ENCODE measurements at places on chromosomes 3 and 15.
A peak's percentile ranks its signal among the peaks of the same experiment; 100 is the strongest.

DNA sequence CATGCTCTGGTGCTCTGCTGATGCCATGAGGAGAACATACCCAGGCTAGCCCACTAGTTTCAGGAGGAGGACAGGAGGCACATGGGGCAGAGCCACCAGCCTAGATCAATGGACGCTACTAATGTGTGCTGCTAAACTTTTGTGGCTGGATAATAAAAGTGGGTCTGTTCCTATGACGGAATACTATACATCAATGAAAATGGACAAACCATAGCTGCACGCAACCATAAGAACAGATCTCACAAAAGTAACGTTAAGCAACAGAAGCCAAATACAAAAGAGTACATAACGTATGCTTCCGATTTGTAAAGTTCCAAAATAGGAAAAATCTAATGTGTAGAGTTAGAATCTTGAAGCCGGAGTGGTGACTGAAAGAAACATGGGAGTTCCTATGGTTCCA is 11.5 kb downstream of the B4GALT4 start:
- no peak for DNase-seq

DNA sequence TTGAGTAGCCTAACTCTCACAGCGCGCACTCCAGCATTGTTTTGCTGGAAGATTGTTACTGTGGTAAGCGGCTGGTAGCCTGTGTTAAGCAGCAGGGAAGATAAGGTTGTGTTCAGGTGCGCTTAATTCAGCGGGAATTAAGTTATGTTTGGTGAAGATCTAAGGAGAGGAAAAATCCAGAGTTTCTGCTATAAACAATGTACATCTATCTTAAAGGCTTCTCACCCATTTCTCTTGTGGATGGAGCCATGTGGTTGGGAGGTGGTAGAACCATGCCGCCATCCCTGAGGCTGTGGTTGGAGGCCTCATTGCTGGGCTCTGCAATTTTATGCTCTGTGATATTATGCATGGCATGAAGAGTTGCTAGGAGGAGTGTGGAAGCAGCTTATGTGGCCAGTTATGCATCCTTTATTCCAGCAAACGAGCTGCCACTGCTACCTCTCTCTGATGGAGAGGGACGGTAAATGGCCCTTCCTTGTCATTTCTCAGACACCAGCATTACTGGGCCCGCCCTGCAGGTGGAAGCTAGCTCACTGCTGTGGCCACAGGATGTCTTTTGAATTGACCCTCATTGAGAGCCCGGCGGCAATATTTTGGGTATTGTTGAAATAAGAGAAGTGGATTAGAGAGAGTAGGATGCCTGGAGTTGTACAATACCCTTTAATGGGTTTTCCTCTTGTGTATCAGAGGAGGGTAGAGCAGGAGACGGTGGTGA is 1.3 kb downstream of the MINAR1 start:
- DNase-seq: peak; percentile 62

DNA sequence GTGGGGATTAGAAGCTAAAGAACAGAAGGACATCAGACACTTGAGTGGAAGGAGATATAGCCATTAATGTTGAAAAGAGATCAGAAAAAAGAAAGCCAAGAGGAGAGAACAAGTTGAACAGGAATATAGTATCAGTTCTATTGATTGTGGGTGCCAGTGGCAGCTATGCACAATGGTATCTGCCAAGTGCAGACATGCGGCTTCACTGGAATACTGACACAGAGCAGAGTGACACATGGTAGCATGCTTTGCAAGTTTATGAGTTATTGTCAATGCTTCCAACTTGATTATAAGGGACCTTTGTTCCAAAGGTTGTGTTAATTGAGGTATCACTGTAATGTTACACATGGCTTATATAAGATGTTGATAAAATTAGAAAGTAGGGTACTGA is 42.0 kb upstream of the TP63 start:
- DNase-seq: no peak

DNA sequence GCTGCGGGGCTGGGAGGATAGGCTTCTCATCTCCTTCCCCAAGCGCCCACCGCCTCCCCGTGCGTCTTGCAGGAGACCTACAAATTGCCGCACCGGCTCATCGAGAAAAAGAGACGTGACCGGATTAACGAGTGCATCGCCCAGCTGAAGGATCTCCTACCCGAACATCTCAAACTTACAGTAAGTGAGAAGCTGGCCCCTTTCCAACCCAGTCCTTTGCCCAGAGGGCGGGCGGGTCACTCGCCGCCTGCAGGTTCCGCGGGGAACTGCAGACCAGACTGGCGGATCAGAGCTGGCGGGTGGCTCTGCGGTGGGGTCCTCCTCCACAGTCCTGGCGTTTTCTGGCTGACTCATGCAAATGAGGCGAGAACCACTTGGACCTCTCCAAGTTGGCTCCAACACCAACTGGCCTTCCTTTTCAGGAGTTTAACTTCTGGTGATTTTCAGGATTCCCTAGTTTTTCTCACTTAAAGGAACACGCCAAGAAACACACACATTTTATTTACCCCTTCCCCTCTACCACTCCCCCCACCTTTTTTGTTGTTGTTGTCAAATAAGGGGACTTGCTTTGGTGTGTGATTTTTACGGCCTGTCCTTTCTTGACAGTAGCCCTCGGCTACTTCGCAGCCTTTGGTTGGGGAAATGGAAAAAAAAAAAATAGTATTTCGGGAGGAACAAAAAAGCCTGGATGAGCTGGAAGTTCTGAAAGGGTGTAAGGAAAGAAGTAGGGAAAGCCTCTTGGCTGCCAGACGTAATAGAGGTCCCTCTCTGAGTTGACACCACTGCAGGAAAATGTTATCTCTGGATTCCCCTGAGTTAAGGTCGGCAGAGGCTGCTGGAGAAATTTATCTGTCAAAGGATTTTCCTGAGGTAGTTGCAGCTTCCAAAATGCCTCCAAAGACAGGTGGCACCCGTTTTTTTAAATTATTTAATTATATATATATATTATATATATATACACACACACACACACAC is 1.3 kb downstream of the BHLHE40 start:
- DNase-seq: peak; percentile 86

- DNase-seq: no peak
Observed at GRCh38 chr3:99881121-99881524, 63.5 kb downstream of the CMSS1 start.

DNA sequence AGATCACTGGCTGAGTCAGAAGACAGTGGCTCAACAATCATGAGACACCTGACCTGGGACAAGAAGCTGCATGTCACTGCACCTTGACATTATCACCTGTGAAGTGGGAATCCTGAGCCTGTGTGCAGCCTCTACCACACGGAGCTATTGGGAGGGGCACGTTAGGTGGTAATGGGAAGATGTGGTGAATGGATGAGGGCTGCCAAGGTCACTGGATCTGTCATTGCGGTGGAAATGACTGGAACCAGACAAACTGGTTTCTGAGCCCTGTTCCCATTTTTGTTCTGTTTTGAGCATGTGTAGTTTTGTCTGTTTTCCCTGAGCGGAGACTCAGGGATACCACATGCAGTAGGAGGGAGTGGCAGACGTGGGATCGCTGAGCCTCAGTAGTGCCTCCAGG is 235.5 kb downstream of the OPA1 start:
- no peak for DNase-seq

DNA sequence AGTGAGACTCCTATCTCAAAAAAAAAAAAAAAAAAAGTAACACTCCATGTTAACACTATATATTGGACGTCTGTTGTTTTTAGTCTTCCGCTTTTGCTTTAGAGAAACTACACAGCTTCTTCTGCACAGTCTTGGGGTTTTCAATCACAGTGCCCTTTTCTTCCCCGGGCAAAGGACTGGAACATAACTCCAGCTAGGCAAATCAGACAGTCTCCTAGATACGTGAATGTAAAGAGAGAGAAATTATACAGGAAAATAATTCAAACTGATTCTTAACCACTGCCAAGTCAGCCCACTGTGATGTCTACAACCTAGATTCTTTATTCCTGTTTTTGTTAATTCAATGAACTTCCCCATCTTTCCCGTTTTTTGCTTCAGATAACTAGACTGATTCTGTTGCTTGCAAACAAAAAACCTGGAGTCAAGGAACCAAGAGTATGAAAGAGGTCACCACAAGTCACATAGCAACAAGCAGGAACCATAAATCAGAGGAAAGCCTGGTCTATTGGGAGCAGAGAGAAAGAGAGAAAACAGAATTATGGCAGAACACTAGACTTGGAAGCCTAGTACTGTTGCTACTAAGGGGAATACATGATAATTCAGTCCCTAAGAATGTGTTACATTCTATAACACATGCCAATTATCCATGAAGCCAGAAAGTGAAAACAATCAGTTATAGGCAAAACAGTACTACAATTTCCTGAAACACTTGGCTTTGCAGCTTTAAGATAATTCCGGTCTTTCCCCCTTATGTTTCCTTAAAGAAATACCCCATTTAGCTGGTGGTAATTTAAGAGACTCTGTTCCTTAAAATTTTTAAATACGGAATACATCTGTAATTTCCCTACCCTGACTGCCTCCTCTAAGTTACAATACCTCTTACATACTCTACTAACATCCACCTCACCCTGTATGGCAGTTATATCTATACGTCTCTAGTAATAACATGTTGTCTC is 63.1 kb downstream of the TBL1XR1 start:
- no peak for DNase-seq

DNA sequence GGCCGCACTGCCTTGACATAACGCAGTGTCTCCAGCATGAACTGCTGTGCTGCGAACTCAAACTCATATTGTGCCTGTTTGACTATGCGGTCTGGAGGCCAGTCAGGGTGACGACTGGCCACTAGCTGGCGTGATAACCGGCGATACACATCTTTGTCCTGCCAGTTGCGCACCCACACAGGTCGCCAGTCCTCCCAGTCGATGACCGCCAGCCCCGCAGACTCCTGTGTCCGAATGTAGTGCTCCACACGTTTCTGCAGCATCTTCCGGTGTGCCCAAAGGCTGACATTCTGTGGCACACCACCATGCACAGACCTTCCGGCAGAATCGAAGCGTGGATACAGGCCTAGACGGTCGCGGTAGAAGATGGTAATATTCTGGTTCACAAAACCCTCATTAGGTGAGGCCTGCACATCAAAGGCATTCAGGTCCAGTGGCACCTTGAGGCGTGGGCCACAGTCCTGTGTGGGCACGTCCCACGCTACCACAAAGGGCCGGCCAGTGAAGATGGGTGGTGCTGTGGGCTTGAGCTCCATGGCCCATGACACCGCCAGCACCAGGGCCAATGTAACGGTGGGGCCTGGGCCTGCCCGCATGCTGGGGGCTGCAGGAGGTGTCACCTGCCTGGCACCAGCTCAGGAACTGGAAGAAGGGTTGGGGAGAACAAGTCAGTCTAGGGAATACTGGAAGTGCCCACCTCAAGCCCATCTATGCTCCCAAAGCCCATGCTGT is 2.5 kb downstream of the HYAL2 start:
- no peak for DNase-seq

DNA sequence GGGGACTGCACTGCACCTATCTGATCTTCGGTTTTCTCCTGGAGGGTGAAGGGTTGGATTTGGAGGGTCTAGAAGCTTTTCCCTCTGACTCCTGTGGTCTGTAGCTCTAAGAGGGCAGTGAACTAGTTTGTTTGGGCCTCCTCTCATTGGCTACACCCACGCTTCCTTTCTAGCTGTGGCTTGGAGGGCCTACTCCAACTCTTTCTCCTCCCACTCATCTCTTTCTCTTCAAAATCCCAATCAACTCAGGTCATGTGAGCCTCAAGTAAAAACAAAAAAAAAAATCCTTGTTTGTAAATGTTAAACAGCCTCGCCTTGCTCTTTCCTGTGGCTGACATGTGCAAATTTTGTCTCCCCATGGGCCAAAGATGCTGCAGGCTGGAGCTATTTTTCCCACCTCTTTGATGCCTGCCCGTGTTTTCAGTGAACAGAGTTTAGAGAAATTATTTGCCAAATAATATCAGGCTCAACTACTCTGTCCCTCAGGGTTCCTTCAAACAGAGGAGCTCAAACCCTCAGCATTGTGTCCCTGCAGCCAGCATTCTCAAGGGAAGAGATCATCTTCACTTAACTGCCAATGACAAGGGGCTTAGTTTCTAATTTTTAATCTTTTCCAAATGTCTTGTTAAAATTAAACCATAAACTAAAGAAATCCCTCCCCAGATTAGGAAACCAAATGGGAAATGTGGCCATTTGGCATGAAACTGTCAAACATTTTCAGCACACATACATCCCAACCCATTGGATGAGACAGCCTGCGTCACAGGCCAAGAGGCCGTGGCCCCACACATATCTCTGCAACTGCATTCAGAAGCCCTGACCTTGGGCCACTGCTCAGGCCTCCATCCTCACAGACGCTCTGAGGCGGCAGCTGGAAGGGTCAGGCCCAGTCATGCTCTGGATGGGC is 114.8 kb upstream of the THBS1 start:
- no peak for DNase-seq

DNA sequence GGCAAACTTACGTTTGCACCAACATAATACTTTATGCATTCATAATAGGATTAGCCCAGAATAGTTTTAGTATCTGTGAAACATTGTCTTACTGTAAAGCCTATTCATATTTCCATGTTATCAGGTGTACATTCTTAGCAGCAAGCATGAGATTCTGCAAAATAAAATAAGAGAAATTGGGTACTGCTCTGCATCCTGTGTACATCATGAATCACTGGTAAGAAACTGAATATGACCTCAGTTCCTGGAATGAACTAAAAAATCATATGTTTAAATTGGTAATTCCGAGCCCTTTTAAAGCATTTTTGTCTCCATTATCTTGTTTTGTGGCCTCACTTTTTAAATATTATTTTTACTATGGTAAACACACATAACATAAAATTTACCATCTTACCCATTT is 605.1 kb downstream of the ROBO1 start:
- no peak for DNase-seq

DNA sequence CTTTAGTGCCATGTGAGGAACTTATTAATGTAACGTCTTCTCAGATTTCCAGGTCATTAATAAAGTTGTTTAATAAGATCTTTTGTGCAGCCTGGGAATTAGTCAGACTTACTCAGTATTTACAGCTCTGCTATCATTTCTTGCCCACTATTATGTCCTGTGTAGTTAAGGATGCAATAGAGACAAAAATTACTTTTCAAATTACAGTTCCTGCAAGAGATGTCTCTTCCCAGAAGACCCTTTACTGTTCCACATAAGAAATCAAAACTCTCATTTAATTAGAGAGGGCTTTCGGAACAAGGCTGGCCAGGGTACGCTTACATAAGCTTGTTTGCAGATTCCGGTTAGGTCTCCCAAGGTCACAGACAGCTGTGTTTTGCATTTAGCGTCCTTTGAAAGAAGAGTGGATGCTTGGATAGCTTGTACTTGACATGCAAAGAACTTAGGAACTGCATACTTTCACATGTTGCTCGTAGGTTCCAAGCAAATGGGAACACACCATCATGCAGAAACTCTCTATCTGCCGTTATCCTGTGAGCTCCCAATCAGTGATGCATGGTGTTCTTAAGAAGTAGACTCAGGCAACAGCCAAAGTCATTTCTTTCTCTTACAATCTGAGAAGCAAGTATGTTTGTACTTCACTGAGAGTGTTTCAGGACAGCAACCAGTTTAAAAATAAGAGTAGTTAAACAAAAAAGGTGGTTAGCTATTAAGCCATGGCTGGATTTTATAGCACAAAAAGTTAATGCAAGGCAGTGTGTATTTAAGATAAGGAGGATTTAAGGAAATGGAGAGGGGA is 37.4 kb downstream of the FILIP1L start:
- no peak for DNase-seq

- DNase-seq: no peak
Observed at GRCh38 chr3:192212335-192212734, 515.0 kb downstream of the FGF12 start.

- DNase-seq: no peak
Observed at GRCh38 chr3:43243590-43244587, 42.5 kb upstream of the SNRK start.

GRCh38 chr3:88000853-88001252 is 58.0 kb downstream of the CGGBP1 start:
- DNase-seq: no peak

All from HuH-7.5 (cell line).